ENCODE measurements at places on chromosomes 4 and X. TPM values are rescaled to one million over a fixed set of nuclear protein-coding genes. Genes with fewer than 3 reads are reported as not detected.

The CSN1S1 gene
- total RNA-seq, result not detected

The XK gene
- total RNA-seq, result 2.2 TPM

The RAI2 gene
- 5.6 TPM for total RNA-seq

The KIF4A gene
- 4.1 TPM for total RNA-seq

The PNMA3 gene
- total RNA-seq, result 15.0 TPM

The TSPAN7 gene
- total RNA-seq, result 81.7 TPM

The PSAPL1 gene
- total RNA-seq, result not detected

The AFAP1 gene
- total RNA-seq, result 92.0 TPM

The TEX13B gene
- not detected for total RNA-seq

The MAGEB1 gene
- total RNA-seq, result not detected

The KCNE5 gene
- total RNA-seq, result 1.9 TPM

The BGN gene
- total RNA-seq, result 4.7 TPM

The HSFX1 gene
- 4.4 TPM for total RNA-seq

The UGT2B17 gene
- not detected for total RNA-seq

Measured in parietal lobe (tissue), 2 donors.